ENCODE measurements at places on chromosomes 13 and 19.

- DNase-seq, result no peak
Observed at GRCh38 chr13:51066091-51066831, 44.8 kb downstream of the C13orf42 start.

DNA sequence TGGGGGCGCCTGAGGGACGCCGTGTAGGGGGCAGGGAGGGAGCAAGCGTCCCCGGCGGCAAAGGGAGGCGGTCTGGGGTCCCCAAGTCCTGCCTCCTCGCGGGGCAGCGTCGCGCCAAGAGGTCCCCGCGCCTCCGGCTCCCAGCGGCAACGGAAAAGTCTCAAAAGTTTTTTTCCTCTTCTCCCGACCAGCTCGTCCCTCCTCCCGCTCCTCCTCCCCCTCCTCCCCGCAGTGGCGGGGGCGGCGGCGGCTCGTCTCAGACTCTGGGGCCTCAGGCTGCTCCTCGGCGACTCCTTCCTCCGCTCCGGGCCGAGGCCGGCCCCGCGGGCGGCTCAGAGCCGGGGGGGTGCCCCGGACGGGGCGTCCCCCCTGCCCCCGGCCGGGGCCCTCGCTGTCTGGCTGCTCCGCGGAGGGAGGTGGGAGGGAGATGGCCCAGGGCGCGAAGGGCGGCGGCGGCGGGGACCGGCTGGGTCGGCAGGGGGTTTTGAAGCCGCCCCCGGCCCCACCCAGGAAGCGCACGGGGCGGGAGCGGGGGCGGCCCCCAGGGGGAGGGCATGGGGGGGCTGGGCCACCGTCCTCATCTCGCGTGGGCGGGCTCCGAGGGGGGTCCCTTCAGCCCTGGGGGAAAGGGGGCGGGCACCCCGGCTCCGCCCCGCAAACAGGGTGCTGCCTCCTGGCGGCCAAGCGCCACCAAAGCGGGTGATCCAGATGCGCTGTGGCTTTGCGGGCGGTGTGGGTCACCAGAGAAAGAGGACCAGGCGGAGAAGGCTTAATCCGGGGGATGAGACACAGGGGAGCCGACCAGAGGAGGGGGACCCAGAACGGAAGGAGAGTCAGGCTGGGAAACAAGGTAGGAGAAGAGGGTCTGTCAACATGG lies at the start of gene TGFB1:
TSS of gene TGFB1 (minus strand) at position 457 of the 877 bp plus-strand sequence. CDS start 878 bp downstream, outside the sequence.
- DNase-seq, result no peak

DNA sequence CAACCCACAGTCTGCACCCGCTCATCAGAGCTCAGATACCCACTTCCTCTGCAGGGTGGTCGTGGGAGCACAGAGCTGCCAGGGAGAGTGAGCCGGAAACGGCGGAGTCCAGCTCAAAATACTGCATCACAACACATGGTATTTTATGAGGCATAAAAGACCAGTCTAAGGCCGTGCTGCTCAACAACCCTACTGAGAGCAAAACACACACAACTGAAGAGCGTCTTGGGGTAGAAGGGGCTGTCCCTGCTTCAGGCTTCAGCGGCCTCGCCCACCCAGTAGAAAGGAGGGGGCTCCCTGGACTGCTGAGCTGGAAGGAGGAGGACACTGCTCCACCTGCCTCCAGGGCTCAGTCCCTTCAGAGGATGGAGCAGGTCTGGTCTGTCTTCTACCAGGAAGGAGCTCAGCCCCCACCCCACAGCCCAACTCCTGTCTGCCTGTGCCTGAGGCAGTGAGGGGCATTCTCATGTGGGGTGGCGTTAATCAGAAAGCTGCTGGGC lies 36.9 kb downstream of the NAXD start:
- DNase-seq, result no peak

GRCh38 chr19:34365463-34366401 lies 736 bp downstream of the GPI start:
- DNase-seq, result no peak

DNA sequence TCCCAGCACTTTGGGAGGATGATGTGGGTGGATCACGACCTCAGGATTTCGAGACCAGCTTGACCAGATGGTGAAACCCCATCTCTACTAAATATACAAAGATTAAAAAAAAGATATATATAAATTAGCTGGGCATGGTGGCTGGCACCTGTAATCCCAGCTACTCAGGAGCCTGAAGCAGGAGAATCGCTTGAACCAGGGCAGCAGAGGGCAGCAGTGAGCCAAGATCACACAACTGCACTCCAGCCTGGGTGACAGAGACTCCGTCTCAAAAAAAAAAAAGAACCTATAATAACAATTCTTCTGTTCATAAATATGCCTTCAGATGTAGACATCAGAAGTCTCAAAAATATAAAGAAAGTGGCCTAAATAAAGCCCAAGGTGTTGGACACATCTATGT lies 7.6 kb downstream of the ZNF737 start:
- DNase-seq, result no peak

- DNase-seq, result no peak
Observed at GRCh38 chr19:7851623-7852500, 21.8 kb downstream of the EVI5L start.

- DNase-seq, result no peak
Observed at GRCh38 chr19:38425810-38426466, at the start of gene RASGRP4. TSS of gene RASGRP4 (minus strand) at chr19:38426219. CDS start at chr19:38426091, 128 bp downstream.

- DNase-seq, result no peak
Observed at GRCh38 chr19:39398297-39398864, 7.2 kb downstream of the MED29 start.

GRCh38 chr13:102311901-102312300 lies 89.9 kb downstream of the FGF14 start:
- no peak for DNase-seq

- DNase-seq, result no peak
Observed at GRCh38 chr19:30054210-30054609, 112.2 kb downstream of the URI1 start.

- no peak for DNase-seq
Observed at GRCh38 chr19:46116121-46116520, 8.4 kb downstream of the IGFL3 start.

GRCh38 chr13:40664350-40665125 lies 1.9 kb downstream of the FOXO1 start:
- DNase-seq, result peak; percentile 15

- DNase-seq, result no peak
Observed at GRCh38 chr19:16594131-16594586, 21.9 kb upstream of the SLC35E1 start.

GRCh38 chr13:72284791-72285190 lies 417.8 kb upstream of the DACH1 start:
- DNase-seq, result no peak

DNA sequence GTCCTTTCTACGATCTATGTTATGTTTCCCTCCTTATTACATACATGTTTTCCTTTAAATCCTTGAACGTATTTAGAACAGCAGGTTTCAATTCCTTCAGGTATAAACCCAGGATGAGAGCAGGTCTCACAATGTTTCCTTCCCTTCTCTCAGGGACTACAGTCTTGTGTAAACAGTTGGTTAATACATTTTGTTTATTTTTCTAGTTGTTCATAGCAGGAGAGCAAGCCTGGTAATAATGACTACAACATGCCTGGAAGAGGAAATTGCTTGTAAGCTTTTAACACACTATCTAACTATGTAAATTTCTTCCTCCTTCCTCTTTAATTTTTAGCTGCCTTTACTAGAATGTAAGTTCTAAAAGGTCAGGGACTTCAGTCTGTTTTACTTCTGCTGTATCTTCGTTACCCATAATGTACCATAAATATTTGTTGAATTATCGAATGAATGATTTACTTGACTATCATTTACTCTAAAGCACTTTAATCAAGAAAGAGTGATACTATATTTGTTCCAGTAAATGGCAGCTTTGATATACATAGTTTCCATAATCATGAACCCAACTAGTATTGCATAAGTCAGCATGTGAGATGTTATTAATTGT lies 28.9 kb upstream of the TNFRSF19 start:
- no peak for DNase-seq

DNA sequence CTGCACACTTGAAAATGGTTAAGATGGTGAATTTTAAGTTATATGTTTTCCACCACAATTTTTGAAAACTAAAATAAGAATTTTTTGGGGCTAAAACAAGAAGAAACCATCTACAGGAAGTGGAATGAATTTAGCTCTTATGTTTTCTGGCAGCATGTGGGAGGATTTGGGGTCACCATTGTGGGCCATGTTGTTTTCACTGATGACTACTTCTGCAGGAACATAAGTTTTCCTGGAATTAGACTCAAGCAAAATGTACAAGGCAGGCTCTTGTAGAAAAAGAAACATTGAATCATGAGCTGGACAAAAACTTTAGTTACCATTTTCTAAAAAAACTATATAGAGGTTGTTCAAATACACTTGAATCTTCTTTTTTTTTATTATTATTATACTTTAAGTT lies 125.3 kb upstream of the C1QTNF9B start:
- no peak for DNase-seq

DNA sequence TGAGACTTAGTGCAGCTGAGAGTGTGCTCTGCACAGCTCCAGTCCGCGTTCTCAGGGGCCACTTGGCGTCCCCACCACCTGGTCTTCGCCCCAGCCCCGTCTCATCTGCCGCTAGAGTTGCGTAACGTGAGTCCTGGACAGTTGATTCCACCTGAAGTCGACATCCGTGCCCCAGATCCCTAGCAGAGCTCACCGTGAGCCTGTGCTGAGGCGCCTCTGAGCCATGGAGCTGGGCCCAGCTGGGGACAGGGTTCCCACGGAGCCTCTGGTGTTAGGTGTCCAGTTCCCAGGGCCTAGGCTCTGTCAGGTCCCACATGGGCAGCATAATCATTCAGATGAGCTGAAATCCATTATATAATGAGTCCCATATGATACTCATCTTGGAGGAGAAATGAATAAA lies 147.1 kb upstream of the SOX1 start:
- DNase-seq, result no peak

DNA sequence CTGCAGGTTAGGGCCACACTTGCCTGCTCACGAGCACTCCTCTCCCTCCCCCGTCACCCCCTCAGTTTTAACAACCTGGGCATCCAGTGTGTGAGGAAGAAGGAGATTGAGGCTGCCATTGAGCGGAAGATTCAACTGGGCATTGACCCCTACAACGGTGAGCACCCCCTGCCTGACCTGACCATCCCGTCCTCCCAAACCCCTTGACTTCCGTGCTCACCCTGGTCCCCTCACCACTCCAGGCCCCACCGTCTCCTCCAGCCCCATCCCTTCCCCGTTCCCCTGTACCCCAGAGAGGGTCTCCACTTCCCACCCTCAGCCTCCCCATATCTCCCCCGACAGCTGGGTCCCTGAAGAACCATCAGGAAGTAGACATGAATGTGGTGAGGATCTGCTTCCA lies 13.6 kb upstream of the CLASRP start:
- DNase-seq, result no peak

DNA sequence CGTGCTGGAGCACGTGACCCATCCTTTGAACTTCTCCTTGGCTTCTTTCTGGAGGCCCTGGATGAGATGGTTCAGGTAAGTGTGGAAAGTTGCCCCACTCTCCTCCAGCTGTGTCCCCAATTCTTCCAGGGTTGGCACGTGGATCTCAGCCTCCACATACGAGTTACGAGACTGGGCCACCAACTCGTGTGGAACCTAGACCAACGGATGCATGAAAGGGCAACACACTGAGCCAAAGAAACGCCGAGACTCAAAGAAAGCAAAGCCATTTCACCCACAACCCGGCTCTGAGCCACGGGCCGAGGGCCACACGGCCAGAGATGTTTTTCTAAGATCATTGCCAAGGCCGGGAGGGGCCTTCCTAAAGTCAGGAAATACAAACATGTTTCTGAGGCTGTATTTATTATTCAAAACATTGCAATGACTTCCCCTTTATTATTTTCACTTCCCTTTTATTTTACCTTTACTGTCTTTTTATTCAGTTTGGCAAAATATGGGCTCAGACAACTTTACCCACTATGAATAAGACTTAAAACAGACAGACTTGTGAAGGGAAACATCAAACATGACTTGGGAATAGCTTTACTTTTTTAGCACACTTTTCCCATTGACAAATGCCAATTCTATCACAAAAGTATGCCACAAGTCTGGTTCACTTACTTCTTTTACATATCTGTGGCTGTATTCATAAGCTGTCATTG lies 94.6 kb downstream of the KL start:
- DNase-seq, result no peak

- DNase-seq, result no peak
Observed at GRCh38 chr13:98273824-98274742, 97.0 kb upstream of the RNF113B start.

DNA sequence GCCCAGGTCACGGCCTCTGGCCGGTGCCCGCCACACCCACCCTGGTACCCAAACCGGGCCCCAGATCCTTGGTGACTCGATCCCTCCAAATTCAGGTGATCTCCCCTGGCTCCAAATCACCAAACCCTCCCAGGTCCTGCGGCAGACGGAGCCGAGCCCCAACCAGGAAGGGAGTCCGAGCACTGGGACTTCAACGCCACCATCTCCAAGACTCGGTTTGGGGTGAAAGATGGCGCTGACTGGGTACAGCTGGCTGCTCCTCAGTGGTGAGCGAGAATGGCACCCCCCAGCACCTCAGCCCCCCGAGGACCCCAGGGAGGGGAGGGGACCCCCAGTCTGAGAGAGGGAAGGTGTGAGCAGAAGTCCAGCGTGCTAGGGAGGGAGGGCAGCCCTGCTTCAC lies 2.3 kb downstream of the CEACAM16 start:
- DNase-seq, result no peak

DNA sequence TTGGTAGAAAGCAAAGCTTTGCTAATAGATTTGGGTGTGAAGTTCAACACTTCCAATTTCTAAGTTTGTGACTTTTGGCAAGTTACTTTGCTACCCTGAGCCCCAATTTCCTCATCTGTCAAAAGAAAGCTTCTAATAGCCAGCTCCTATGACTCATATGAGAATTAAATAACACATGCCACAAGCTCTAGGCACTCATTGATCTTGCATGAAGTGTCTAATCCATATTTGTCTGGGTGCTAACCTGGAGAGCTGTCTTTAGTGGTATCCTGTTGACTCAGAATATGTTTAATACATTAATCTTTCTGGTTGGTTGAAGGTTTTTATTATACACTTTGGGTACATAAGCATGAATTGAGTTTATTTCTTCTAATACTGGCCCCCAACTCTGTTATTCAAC lies 188.8 kb downstream of the POSTN start:
- DNase-seq, result no peak

GRCh38 chr19:16463991-16464575 lies 7.7 kb downstream of the EPS15L1 start:
- no peak for DNase-seq

- no peak for DNase-seq
Observed at GRCh38 chr19:4036576-4037300, 29.2 kb downstream of the PIAS4 start.
